ENCODE measurements at places on chromosomes 5 and 9.

- DNase-seq: no peak
Observed at GRCh38 chr5:147560718-147561331, 51.0 kb upstream of the DPYSL3 start.

DNA sequence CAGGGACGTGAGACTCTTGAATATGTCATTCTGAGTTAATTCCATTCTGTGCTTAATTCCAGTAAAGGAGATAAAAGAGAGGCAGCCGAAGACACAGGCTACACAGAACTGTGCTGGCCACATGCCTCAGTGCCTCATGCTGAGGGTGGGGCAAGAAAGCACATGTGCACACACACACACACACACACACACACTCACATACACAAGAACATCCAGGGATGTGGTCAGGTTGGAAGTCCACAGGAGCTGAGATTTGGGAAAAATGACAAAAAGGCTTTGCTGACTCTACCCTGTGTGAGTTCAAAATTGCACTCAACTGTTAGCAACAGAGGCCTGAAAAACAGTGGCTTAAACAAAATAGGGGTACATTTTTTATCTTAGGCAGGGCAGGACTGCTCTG is 40.5 kb downstream of the ALG2 start:
- DNase-seq: no peak

DNA sequence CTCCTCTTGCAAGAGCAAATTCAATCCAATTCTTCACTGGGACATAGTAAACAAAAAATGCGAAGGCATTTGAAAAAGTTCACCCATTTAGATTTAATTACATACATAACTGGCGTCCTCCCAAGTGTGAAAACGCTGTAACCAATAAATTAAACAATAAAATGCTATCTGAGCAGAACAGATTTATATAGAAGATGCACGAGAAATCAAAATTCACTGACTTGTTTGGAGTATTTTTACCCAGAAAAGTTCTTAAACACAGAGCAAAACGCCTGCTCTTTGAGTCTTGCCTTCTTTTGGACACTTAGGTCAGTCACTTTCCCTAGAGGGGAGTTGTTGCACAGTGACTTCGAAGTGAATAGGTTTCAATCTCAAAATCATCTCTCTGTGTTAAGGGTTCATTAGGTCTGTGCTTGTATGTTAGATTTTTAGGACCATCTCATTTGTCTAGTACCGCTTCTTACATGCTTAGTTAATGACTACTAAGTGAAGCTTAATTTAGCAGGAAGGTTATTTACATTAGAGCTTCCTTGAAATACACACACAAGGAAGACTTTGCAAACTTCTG is 1.9 kb downstream of the ALDH1A1 start:
- DNase-seq: no peak

GRCh38 chr9:131382850-131383729 is 10.8 kb upstream of the PRRC2B start:
- DNase-seq: no peak

DNA sequence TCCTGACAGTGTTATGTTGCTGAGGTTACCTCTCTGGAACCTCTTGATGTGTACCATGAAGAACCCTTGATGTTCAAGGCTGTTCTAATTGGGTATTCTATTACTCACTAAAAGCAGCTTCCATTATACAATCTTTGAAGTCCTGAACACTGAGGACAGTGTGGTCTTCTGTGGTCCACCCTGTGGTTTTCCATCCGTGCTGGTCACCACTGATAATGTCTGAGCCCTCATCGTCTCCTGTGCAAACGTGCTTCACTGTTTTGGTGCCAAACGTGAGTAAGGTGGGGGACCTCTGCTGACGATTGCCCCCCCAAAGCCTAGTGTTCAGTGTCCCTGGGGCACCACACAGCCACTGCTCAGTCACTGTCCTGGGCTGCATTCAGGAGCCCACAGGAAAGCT is 259.7 kb upstream of the ANKRD55 start:
- no peak for DNase-seq

DNA sequence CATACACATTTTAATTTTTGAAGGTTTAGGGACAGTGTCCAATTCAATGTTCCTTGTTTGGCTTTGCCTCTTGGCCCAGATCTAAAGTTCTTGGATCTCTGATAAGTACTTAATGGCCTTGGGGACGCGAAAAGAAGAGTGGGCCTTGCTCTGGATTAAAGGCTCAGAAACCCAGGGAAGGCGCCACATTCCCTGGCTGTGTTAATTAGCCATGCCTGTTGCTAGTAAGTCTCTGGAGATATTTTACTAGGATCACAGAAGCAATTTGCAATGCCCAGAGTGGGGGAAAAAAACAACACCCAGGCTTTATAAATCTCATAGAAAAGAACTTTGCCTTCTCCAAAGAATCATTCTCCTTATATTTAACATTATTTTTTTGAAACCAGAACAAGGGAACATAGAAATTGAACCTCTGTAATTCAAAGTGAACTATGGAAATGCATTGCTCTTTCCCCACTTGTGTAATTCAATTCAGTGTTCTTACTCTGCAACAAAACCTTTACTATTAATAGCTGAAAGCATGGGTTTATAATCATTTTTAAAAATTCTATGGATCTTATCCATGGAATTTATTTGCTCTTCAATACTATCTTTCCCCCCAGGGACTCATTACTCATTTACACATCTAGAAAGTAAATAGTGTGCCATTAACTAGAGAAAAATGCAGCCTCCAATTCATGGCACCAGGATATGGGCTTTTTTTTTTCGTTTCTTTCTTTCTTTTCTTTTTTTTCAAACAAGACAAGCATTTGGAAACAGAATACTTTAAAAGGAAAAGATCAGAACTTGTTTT is 172.2 kb upstream of the ANKRD55 start:
- no peak for DNase-seq

DNA sequence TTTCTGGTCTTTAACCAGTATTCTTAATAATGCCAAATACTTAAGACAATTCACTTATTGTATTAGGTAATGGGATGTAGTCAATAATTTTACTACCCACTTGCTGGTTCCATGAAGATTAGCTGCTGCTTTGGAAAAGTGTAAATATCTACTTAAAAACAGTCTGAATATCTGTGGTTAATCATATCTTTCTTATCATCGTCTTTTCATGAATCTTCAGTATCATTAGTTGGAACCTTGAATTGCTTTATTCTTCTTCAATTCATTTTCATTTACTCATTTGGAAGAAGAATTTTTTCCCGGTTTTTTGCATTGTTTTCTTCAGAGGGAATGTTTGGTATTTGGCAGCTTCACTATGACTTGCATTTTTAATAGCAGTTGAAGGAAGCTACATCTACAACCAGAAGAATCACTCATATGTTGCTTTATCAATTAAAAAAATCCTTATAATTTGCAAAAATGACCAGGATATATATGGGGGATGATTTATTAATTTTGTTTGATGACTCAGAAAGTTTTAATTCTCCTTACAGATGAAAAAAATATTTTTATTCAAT is 1398.3 kb upstream of the CDH6 start:
- no peak for DNase-seq

- DNase-seq: peak; percentile 71
Observed at GRCh38 chr9:127897193-127897692, 2.2 kb downstream of the ST6GALNAC6 start.

DNA sequence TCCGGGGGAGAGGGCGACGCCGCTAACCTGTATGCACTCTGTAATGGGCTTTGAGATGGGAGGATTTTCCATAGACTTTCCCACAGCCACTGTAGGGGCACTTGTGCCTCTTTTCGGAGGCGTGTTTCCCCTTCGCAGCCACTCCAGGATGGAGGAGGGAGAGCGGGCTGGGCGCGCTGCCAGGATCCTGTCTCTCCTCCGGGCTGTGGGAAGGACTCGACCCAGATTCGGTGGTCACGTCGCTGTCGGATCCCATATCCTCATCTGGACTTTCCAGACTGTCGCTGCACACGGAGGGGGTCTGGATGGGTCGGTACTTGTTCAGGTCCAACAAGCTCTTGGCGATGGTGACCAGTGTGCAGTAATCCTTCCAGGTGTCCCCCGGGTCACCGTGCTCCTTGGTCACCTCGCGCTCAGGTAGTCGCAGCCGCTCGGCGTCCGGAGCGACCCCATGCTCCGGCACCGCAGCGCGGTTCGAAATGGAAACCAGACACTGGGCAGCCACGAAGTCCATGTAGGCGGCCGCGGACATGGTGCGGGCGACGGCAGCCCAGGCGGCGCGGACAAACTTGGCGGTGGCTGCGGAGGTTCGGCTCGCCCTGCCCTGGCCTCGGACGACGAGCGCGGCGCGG is 1.5 kb downstream of the KLF9 start:
- DNase-seq: no peak

DNA sequence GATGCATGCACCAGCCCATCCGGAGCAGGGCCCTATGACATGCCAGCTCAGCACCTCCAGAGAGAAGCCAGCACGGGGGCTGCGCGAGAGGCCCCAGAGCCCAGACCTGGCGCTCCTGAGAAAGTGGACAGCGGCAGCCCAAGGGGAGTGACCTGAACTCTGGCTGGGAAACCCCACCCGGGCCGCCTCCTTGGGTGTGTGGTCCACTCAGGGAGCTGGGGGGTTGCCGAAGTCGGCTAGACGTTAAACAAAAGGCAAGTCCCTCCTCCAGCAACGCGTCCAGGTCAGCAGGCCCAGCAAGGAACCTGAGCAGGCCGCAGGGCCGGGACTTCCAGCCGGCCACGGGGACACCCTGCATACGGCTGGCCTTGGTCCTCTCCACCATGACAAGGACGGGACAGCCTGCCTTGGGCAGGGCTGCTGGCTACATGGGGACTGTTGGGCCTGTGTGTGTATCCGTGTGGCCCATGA is 35.7 kb downstream of the NACC2 start:
- no peak for DNase-seq

DNA sequence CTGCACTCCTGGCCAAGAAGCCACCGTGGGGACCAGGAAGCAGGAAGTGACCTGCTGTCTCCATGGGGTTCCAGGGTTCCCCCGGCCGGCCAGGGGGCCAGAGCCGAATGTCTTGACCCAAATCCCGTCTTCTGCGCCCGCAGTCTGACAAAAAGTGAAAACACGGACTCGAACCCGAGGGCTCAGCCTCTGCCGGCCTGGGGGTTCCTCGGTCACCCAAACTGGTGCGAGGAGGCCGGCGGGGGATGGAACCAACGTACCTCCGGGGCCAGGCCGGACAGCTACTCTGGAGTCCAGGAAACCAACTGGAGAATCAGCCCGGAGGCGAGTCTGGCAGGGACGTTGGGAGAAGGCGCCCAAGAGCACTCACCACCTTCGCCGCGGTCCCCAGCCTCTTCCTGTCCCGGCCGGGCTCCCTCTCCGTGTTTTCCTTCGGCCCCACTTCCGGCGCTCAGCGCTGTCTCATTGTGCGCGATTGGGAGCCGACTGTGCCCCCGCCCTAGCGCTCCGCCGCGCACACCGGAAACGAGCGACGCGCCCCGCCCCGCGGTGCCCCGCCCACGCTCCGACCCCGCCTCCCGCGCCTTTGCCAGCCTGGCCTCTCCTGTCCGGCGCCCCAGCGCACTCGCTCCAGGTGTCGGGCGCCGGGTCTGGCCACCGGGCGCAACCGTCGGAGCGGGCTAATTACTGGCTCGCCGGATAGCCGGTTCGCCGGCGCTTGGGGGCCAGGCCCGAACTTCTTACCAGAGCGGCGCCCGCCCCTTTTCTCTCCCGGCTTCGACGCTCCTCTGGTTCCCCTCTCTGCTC is at the start of gene TUT7:
TUT7 (minus strand) TSS at position 400 of the 807 bp plus-strand sequence. CDS start 1,211 bp downstream, outside the sequence.
- peak; percentile 88 for DNase-seq

DNA sequence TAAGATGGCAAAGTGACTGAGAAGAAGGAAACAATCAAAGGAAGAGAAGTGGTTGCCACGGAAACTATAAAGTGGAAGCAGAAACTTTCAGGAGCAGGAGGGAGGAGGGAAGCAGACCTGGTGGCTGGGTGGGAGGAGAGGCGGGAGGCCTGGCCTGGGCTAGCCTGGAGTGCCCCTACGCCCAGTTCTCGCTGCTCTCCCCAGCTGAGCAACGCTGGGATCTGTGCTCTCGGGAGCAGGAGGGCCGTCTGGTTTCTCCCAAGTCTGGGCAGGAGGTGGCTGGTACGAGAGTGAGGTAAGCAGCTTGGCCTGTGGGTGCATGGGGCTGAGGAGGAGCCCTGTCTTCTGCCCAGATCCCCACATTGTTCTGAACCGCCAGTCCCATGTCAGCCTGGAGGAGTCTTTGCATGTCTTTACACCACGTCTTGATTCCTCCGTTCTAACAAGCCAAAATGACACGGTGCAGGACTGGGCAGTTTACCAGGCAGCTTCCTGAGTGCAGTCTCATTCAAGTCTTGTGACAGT is 15.0 kb upstream of the DAB2IP start:
- no peak for DNase-seq

DNA sequence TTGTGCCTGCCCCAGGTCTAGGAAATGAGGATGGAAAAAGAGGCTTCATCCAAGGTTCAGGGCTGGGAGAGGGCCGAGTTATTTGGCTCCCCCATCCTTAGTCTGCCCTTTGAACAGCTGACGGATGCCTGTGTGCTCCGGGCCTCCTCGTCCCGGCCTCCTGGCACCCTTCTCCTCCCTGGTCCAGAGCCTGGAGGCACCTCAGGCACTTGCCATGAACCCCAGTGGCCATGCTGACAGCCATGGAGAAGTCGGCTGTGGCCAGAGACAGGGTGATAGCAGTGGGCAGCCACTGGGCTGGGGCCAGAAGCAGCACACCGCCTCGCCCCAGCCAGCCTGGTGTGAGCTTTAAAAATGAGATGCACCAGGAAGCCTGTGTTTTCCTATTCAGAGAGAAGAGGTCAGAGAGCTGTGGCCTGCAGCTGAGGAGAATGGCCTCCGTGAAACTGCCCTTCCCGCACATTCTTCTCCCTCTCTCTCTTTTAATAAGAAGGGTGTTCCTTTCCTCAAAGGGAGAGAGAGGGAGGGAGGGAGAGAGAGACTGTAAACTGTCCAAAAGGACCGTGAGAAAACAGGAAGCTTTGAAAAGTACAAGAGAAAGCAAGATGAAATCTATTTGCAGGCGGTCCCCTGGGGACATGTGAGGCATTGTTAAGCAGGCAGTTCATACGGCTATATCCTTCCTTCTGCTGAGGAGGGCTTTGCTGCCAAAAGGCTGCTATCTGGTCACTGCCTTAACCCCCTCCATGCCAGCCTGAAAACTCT is 55.3 kb downstream of the ZNF366 start:
- DNase-seq: no peak

DNA sequence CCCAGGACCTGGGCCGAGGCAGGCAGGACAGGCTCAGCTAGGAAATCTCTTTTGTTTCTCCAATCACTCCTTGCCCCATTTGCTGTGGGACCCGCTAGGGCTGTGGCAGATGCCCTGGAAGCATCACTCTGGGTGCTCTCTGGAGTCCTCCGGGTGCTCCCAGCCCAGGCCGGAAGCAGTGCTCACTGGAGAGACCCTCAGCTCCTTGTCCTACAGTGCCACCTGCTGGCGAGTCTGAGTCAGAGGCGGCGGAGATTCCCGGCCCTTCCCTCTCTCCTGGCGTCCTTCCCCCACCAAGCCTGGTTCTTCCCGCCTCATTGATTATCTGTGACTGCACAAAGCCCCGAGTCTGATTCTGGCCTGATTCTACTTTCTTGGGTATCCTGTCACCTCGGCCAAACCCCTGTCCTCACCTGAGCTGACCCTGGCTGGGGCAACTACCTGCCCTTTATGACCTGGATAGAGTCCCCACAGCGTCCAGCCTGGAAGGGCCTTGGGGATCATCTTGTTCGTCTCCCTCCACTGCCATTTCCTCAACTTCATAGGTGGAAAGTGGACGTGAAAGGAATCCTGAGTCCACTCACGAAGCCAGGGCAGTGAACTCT is 7.3 kb upstream of the BARHL1 start:
- no peak for DNase-seq
